Gastrocnemius medialis (tissue), 4 donors: ENCODE measurements at places on chromosomes 7 and 10. TPM values are rescaled to one million over a fixed set of nuclear protein-coding genes. Genes with fewer than 3 reads are reported as not detected.

The PAPSS2 gene
- total RNA-seq: 2.7 TPM

The CAV2 gene
- total RNA-seq: 12.7 TPM

The STEAP2 gene
- total RNA-seq: 3.5 TPM

The CHST15 gene
- total RNA-seq: 11.5 TPM

The PCBD1 gene
- 51.3 TPM for total RNA-seq

The WNT8B gene
- total RNA-seq: not detected

The DNA2 gene
- 2.3 TPM for total RNA-seq

The HMX3 gene
- not detected for total RNA-seq

The CYP2C8 gene
- not detected for total RNA-seq

The RASSF4 gene
- 13.0 TPM for total RNA-seq

The LFNG gene
- 1.7 TPM for total RNA-seq

The SPDYE2B gene
- not detected for total RNA-seq

The TMEM236 gene
- 0.71 TPM for total RNA-seq

The NME8 gene
- total RNA-seq: not detected

The NEUROG3 gene
- not detected for total RNA-seq

The ACTL6B gene
- total RNA-seq: not detected

The FAM180A gene
- 0.65 TPM for total RNA-seq

The ERV3-1 gene
- 0.49 TPM for total RNA-seq

The ZNF679 gene
- not detected for total RNA-seq

The PHYHIPL gene
- not detected for total RNA-seq

The ERVW-1 gene
- not detected for total RNA-seq

The CXCL12 gene
- 22.0 TPM for total RNA-seq

The FAM170B gene
- not detected for total RNA-seq

The CDHR1 gene
- 0.27 TPM for total RNA-seq

The HIP1 gene
- 5.8 TPM for total RNA-seq

The SH2D4B gene
- not detected for total RNA-seq

The SPDYE8 gene
- total RNA-seq: not detected

The ZNF3 gene
- 13.6 TPM for total RNA-seq

The STK31 gene
- not detected for total RNA-seq

The GRID2IP gene
- total RNA-seq: not detected

The SPDYE16 gene
- 0.31 TPM for total RNA-seq

The SYCE1 gene
- total RNA-seq: not detected

The CH25H gene
- not detected for total RNA-seq

The OR2A1 gene
- not detected for total RNA-seq

The BAG3 gene
- total RNA-seq: 626 TPM

The KIAA1217 gene
- 152 TPM for total RNA-seq

The OR9A4 gene
- total RNA-seq: not detected

The PRDX3 gene
- total RNA-seq: 230 TPM

The CFAP43 gene
- not detected for total RNA-seq

The EBLN1 gene
- not detected for total RNA-seq

The LSM8 gene
- 16.4 TPM for total RNA-seq

The SLC29A4 gene
- 1.7 TPM for total RNA-seq

The TBX20 gene
- not detected for total RNA-seq

The C7orf33 gene
- not detected for total RNA-seq
